NCI-H1105 treated with DMSO at 0.1 percent for 48 hours (cell line): ENCODE measurements at places on chromosomes 3 and 15.

GRCh38 chr3:20246662-20247061, 60.7 kb upstream of the SGO1 start:
- DNase-seq, result no peak

- DNase-seq, result no peak
Measured at GRCh38 chr3:42541079-42541478, 38.6 kb downstream of the VIPR1 start.

GRCh38 chr3:135023996-135024658, 229.1 kb downstream of the EPHB1 start:
- no peak for DNase-seq

GRCh38 chr3:178525251-178525650, 11.0 kb upstream of the KCNMB2 start:
- DNase-seq, result no peak

GRCh38 chr3:64176461-64176996, 48.7 kb downstream of the PRICKLE2 start:
- no peak for DNase-seq

GRCh38 chr15:77649610-77650009, 16.9 kb upstream of the LINGO1 start:
- no peak for DNase-seq

GRCh38 chr3:36891701-36892160, 53.1 kb downstream of the TRANK1 start:
- DNase-seq, result no peak

DNA sequence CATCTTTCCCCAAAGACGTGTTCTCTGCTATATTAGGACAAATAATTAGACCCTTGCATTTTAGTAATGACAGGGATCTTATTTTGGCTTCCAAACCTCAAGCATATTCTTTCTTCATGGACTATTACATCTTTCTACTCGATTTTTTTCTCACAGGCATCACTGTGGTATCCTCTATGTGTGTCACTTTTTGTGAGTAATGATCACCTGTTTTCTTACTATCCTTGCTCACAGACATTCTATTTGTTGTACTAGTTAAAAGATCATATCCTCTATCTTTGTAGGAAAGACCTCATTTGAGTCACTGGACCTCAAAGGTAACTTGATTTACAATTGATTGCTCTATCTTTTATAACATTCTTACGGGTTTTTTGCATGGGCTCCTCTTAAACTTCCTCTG, 6.8 kb downstream of the C3orf80 start:
- DNase-seq, result no peak

GRCh38 chr3:9627901-9628633, 21.2 kb upstream of the MTMR14 start:
- DNase-seq, result no peak

DNA sequence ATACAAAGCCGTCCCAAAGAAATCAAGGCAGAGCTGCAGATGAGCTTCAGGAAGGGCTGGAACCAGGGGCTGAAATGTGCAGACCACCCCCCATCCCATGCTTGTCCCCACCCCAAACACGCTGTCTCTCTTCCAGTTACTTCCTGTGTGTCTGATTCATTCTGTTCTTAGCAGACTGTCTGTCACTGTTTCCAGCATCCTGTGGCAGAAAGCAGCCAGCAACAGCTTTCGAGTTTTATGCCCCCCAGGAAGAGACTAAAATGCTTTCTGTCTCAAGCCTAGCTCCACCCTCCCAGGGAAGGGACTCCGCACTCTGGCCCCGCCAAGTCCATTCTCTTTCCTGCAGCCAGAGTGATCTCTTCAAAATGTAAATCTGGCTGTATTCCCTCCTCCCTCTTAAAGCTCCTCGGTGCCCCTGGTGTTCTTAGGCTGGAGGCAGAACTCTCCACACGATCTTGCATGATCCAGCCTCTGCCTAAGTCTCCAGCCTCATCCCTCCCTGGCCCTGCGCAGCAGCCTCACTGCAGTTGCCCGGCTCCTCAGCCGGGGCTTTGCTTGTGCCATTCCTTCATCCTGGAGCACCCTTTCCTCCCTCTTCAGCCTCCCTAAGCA, 41.5 kb downstream of the HRH1 start:
- no peak for DNase-seq

DNA sequence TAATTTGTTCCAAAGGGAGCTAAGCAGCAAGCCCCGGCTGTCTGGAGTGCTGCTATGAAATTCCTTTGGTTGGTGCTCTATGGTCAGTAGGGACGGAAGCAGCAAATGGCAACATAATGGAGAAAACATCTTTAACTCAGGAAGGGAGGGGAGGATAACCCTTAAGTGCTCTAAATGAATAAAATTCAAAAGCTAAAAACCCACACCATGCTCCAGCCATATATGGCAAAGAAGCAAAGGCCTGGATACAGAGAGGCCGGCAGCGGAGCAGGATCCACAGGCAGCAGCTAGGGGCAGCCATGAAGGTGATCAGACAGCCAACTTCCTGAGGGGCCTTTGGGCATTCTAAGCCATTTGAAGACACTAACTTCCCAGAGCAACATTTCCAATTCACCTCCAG, 38.9 kb downstream of the IL17RD start:
- no peak for DNase-seq

DNA sequence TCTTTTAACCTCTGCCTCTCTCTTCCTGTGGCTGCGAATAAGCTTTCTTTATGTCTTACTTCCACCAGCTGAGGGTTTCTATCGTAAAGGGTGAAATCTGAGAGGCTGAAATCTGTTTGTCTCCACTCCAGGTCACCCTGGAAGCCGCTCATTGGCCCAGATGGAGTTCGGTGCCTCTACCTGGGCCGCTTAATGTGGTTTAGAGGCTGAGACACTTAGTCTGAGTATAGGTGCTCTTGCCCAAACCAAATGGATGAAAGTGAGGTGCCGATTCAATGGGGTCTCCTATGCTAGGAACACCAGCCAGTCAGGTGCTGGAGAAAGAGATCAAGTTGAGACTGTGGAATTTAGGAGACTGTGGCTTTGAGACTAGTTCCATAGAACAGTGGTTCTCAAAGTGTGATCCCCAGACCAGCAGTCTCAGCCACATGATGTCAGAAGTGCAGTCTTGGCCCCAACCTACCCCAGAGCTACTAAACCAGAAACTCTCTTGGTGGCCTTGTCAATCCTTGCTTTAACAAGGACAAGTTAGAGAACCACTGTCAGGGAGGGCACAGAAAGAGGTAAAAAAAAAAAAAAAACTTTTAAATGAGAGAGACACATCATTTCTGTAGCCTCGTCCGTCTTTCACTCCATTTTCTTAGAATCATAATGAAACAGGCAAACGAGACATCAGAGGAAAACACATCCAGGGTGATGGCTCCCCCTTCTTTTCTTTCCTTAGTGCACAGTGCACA, 54.9 kb upstream of the CCR2 start:
- DNase-seq, result no peak

DNA sequence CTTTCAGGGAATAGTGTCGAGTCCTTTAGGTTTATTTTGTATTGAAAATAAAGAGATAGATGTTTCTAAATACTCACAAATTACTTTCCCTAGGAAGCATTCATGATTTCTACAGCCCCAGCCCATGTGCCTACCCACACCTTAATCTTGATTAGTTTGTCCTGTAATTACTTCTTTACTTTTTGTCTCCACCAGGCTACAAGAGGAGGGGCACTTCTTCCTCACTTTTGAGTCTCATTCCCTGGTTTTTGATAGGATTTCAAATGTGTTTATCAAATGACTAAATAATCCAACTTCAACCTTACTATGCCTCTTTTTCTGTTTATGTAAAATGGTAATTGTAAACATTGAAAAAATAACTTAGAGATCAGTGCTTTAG, 1.8 kb downstream of the PXK start:
- no peak for DNase-seq

- no peak for DNase-seq
Measured at GRCh38 chr3:193140381-193140780, 100.6 kb upstream of the PLAAT1 start.
